ENCODE measurements at places on chromosomes 12 and 14. TPM values are rescaled to one million over a fixed set of nuclear protein-coding genes. Genes with fewer than 3 reads are reported as not detected.

DNA sequence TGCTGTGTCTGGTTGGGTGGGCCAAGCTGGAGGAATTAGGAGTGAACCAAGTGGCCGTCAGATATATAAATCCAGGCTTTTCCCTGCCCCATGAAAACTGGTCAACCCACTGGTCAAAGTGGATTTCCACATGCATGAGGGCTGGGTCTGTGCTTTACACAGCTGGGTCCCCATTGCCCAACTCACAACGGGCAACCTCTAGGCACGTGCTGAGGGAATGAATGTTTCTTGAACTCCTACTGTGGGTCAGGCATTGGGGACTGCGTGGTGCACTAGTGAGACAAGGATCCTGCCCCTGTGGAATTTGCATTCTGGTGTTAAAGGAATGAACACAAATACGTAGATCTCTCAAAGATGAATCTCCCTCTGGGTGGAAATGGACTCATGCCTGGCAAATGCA is 7.5 kb upstream of the AACS start:
- no peak for DNase-seq

GRCh38 chr12:89950421-89950820 is 241.8 kb upstream of the ATP2B1 start:
- no peak for DNase-seq

ACRBP gene
- total RNA-seq = 0.59 TPM

SERPINA5 gene
- total RNA-seq = 20.6 TPM

SYT10 gene
- not detected for total RNA-seq

SPATA7 gene
- total RNA-seq = 15.7 TPM

Measured in breast epithelium (tissue), 4 donors.